ENCODE measurements at places on chromosomes 1 and 21.

GRCh38 chr1:183390561-183390960, 27.6 kb downstream of the NMNAT2 start:
- no peak for DNase-seq

DNA sequence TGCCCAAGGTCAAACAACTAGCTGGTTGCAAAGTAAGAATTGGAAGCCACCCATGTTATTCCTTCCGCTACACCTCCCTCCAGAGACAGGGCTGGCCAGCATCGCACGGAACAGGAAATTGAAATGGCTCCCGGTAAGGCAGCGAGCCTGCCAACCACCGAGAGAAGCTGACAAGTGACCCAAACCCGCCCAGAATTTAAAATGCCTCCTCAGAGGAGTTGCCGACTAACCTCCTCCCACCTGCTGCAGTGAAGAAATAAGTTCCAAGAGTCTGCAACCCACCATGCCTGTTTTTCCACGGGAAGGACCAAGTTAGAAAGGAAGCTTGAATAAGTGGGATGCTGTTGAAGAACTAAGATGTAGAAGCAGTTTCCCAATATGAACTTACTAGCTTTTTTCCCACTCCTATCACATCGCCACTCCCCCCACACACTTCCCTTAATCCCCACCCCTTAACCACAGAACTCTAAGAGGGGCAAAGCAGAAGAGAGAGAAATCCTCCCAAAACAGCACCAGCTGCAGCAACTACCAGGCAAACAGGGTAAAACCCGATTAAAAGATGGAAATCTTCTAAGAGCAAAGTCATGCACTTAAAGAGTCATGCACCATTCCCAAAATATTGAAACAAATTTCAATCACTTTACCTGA, 78.6 kb downstream of the TIAM1 start:
- no peak for DNase-seq

- DNase-seq, result no peak
These were observed 6.0 kb downstream of the TXNIP start for GRCh38 chr1:145990249-145990855.

DNA sequence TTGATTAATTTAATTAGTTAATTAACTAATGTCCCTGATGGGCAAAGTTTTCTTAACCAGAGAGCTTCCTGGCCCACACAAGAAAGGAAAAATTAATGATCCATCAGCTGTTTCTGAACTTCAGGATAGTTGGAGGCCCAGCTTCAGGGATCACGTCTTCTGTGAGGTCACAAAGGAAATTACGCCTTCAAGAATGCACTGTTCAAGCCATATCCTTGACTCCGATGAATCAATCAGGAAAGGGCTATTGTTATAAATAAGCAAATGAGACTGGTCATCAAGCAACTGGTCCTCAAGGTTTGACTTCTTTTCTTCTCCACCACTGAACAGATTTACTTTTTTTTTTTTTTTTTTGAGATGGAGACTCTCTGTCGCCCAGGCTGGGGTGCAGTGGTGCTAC, 40.6 kb downstream of the TCP10L start:
- DNase-seq, result no peak

GRCh38 chr1:233587958-233588799, 25.7 kb upstream of the KCNK1 start:
- no peak for DNase-seq

DNA sequence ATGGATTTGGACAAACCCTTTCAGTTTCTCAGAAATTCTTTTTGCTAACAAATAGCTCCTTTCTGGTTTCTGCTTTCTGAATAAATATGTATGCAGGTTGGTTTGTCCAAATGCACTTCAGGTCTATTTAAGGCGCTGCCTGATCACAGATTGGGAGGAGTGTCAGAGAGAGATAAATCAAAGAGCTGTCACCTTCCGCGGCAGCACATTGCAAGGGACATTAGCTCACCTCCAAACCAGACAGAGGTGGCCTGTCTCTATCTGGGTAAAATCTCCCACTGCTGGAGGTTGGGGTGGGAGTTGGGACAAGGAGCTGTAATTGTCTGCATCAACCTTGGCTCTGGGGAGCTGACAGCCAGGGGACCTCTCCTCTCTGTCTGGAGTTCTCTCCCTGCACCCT, 25.2 kb downstream of the PRAMEF20 start:
- DNase-seq, result no peak

- no peak for DNase-seq
These were observed 4.1 kb downstream of the PTPRU start for GRCh38 chr1:29240400-29240837.

GRCh38 chr1:44808938-44809917, 905 bp downstream of the BTBD19 start:
- DNase-seq, result peak; percentile 77

- peak; percentile 39 for DNase-seq
These were observed 13.0 kb downstream of the WNT9A start for GRCh38 chr1:227934476-227935313.

GRCh38 chr1:234684856-234685255, 74.9 kb upstream of the IRF2BP2 start:
- DNase-seq, result peak; percentile 64

DNA sequence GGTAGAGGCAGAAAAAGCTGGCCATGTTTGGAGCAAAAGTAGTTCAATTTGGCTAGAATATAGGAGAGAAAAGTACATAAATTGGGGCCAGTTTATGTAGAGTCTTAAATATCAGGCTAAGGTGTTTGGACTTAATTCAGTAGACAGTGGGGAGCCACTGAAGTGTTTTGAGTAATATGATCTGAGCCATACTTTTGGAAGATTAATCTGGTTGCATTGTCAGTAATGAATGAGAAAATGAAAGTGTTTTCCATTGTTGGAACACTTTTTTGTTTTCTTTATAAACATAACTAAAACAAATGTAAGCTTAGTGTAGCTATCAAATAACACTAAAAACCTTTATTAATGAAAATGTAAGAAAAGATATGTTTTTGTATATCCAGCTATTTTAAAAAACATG, 42.1 kb downstream of the POU2F1 start:
- DNase-seq, result no peak

GRCh38 chr1:51982161-51982560, 8.3 kb downstream of the RAB3B start:
- DNase-seq, result no peak

- DNase-seq, result no peak
These were observed 6.7 kb downstream of the SOX13 start for GRCh38 chr1:204079608-204079999.

GRCh38 chr1:119112244-119112643, 28.2 kb downstream of the WARS2 start:
- DNase-seq, result no peak

- no peak for DNase-seq
These were observed 13.6 kb upstream of the GBP6 start for GRCh38 chr1:89350298-89350697.

DNA sequence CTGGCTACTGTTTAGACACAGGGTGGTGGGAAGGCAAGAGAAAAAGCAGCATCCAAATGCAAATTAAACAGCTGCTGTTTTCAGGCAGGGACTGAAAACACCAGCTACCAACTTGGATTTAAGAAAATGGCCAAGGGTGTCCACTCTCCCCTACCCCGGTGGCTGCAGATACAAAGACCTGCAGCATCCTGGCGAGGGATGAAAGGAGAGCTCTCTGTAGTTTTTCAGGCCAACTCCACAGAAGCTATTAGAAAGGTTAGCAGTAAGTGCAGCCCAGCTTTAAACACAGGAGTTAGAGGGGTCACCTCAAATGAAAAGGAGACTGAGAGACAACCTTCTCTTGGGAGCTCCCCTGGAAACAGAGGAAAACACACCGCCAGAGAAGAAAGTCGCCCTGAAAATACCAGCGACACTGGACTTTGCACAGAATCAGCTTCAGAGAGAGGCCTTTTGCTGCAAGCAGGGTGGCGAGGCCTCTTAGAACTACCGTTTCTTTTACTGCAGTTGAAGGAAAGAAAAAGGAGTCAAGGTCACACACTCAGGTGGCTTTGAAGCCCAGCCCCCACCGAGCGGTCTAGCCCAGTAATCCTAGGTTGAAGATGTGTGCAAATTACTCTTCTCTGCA, 74.4 kb upstream of the TIAM1 start:
- no peak for DNase-seq

DNA sequence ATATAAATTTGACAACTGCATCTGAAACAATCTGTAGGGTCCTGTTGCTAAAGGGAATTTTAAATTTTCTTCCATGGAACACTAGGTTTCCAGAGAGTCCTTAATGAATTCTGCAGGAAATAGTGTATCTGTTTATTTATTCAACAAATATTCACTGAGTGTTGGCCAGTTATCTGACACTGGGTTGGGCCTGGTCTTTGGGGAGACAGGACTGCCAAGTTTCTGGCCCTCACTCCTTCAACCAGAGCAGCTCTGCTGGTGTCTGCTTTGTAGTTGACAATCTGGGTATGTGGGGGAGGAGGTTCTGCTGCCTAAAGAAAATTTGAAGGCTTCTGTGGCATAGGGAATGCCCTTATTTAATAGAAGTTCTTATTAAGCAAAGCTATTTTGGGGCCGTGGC, 26.1 kb upstream of the HUNK start:
- DNase-seq, result no peak

DNA sequence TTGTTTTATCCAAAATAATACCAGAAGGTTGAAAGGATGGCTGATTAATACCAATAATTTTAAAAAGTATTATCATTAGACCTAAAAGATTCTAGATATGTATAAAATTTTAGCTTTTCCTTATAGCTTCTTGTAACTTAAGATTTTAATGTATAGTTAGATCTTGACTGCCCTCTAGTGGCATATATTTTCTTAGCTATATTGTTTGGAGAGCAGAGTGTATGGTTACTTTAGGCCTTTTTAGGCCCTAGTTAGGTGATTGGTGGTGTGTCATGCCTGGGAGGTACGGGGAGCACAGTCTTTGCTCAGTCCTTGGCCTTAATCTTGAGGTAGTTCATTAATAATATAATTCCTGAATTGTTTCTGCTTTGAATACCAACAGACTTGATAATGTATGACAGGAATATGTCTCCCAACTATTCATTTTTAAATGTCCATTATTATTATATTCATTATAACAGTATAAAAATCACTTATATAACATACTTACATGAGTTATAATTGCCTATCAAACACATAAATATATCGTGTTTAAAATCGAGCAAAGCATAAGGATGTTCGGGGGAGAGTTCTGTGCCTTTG, 328.4 kb downstream of the ZP4 start:
- DNase-seq, result peak; percentile 92

DNA sequence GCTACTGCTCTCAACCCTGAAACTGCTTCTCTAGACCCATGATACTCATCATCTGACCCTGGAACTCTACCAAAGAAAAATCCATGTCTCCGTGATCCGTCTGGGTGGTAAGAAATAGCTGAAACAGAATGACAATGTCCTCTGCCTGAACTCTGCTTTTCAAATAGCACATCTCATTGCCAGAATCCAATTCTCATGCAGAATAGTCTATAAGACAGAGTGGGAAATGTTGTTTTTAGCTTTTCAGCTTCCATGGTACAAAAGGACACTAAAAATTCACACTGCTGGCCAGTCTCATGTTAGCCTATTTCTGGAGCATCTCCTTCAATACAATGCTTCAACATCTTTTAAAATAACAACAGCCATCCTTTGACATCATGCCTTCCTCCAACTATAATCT, 1355.8 kb upstream of the PRMT6 start:
- no peak for DNase-seq

DNA sequence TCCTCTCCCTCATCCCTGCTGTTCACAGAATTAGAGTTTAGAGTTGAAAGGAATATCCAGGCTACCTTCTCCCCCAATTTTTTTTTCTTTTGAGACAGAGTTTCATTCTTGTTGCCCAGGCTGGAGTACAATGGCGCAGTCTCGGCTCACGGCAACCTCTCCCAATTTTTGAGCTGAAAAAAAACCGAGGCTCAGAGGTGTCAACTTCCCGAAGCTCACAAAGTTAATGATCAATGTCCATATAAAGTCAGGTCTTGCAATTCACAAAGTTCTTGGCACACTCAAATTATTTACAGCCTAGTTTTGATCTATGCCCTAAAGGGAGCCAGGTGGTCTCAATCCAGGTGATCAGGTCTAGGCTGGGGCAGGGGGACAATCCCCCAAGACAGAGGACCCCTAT, 797 bp upstream of the LEFTY1 start:
- no peak for DNase-seq

GRCh38 chr21:28257276-28257675, 735.4 kb downstream of the LTN1 start:
- no peak for DNase-seq

GRCh38 chr1:13818926-13819325, 118.9 kb downstream of the PRDM2 start:
- DNase-seq, result no peak

DNA sequence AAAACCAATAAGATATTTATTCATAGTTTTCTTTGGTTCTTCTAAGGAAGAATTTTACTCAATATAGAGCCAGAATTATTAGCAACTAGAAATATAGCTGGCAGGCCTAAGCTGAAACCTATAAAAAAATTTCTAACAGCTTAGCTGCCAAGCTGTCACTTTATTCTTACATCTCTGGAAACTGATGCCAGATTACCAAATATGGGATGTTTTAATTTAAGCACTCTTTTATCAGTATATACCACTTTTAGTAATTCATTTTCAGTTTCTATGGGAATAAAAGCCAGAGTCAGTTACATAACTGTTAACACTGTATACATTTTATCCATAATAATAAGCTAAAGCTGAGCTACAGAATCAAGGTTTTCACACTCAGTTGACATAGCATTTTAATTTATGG, 68.7 kb upstream of the MPC2 start:
- no peak for DNase-seq

- no peak for DNase-seq
These were observed 6.9 kb upstream of the NHLH2 start for GRCh38 chr1:115847787-115848186.

DNA sequence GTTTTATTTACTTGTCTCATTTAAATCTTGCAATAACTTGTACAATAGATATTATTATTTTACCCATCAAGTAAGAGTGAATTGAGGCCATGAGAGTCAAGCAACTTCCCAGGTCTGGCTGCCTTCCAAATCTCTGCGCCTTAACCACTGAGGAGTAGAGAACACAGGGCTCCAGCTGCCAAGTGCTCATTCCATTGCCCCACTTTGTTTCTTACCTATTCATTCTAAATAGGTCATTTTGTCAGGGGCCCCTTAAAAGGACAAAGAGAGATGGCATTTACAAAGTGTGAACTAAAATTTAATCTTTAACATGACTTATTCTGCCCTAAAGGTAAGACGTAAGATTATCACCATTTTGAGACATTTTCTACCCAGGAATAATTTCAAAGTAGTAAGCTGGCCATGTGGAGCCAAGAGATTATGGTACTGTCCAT, 3.5 kb downstream of the PPP1R15B start:
- DNase-seq, result peak; percentile 87

- DNase-seq, result no peak
These were observed 153.6 kb downstream of the OLFM3 start for GRCh38 chr1:101843160-101843559.

- no peak for DNase-seq
These were observed 175.4 kb downstream of the TRABD2B start for GRCh38 chr1:47821760-47822159.

GRCh38 chr1:241462391-241462790, 57.2 kb downstream of the FH start:
- no peak for DNase-seq

DNA sequence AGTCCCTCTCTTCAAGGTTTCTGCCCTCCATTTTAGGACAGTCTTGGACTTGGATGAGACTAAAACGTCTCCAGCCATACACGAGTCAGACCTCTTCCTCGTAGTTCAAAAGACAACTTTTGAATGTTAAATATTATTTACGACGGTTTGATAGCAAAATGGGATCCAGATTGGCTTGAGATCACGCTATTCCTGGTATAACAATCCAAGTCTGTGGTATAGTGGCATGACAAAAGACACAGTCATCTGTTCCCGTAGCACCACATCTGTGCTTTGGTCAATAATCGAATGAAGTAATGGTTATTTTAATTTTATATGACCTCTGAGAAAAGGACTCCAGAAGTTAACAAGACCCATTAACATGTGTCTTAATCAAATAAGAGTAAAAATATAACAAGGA, 7.0 kb downstream of the PCP4 start:
- no peak for DNase-seq

GRCh38 chr1:152251391-152251790, 27.4 kb upstream of the HRNR start:
- no peak for DNase-seq
